Muscle of leg (tissue), 16 donors: ENCODE measurements at places on chromosomes 4 and X. TPM values are rescaled to one million over a fixed set of nuclear protein-coding genes. Genes with fewer than 3 reads are reported as not detected.

The HSD17B11 gene
- 18.8 TPM for polyA plus RNA-seq

The GPR101 gene
- polyA plus RNA-seq, result not detected

The PDE6B gene
- polyA plus RNA-seq, result 11.5 TPM

The CXCR3 gene
- 0.09 TPM for polyA plus RNA-seq

The ZNF280C gene
- 6.5 TPM for polyA plus RNA-seq

The BANK1 gene
- 0.37 TPM for polyA plus RNA-seq

The TXK gene
- 0.23 TPM for polyA plus RNA-seq

The GAGE2A gene
- polyA plus RNA-seq, result not detected

The NOA1 gene
- polyA plus RNA-seq, result 20.1 TPM

The HMGN5 gene
- 10.2 TPM for polyA plus RNA-seq

The CSAG1 gene
- polyA plus RNA-seq, result not detected

The IL2 gene
- not detected for polyA plus RNA-seq

The SSX3 gene
- polyA plus RNA-seq, result not detected

The GNRHR gene
- 0.32 TPM for polyA plus RNA-seq

The TLR1 gene
- 2.6 TPM for polyA plus RNA-seq

The SAGE1 gene
- polyA plus RNA-seq, result not detected

The UGT2A1 gene
- polyA plus RNA-seq, result 0.15 TPM

The CACNA1F gene
- polyA plus RNA-seq, result not detected

The CYP4V2 gene
- polyA plus RNA-seq, result 8.1 TPM

The CDX4 gene
- polyA plus RNA-seq, result not detected

The S100P gene
- polyA plus RNA-seq, result 1.7 TPM

The FOXR2 gene
- not detected for polyA plus RNA-seq

The OPHN1 gene
- polyA plus RNA-seq, result 9.6 TPM

The STX18 gene
- polyA plus RNA-seq, result 27.7 TPM

The ERCC6L gene
- 2.5 TPM for polyA plus RNA-seq

The BMP3 gene
- polyA plus RNA-seq, result 1.3 TPM

The FRYL gene
- polyA plus RNA-seq, result 20.3 TPM

The IL21 gene
- polyA plus RNA-seq, result not detected

The AVPR2 gene
- polyA plus RNA-seq, result 1.0 TPM

The PNMA6F gene
- not detected for polyA plus RNA-seq

The FRAS1 gene
- 15.8 TPM for polyA plus RNA-seq

The EPGN gene
- polyA plus RNA-seq, result 0.21 TPM

The ASB12 gene
- polyA plus RNA-seq, result 18.7 TPM
